CD4-positive, alpha-beta T cell treated with Interleukin-21 for 1 hour (primary cell): ENCODE measurements at places on chromosomes 2 and 18.
A peak's percentile ranks its signal among the peaks of the same experiment; 100 is the strongest.

- no peak for DNase-seq
Measured at GRCh38 chr18:76674596-76674995, 147.8 kb upstream of the ZNF236 start.

DNA sequence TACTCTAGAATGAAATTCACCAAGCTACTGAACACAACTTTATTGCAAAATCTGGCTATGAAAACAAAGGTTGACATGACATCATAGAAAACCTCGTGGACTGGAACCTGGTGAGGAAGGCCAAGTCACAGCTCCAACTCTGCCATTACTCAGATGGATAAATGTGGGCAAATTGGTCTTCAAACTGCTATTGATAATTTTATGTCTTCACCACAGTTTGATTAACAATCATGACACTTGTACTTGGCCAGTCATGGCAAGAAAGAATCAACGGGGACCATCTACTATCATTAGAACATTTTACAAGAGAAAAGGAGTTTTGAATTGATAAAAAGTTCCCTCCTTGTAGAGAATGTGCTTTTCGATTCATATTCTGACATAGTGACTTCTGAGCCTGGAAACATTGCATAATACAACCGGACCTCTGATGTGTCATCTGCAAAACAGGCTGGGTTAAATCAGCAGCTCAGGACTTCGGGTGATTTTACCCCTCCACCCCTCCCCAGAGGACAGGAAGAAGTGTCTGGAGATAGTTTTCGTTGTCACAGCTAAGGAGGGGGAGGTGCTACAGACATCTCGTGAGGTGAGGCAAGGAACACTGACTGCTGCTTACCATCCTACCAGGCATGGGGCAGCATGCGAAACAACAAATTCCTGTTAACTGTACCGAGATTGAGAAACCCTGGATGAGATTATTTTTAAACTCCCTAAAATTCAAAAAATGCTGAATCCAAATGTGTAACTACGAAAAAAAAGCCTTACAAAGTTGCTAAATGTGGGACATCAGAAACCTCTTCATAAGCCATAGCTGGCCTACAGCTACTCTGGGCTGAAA, 8.4 kb downstream of the L3MBTL4 start:
- DNase-seq = no peak

- no peak for DNase-seq
Measured at GRCh38 chr2:64478502-64479230, 24.7 kb downstream of the LGALSL start.

- DNase-seq = no peak
Measured at GRCh38 chr2:13481201-13481600, 764.5 kb downstream of the TRIB2 start.

GRCh38 chr2:100106460-100106859, 35.9 kb downstream of the AFF3 start:
- no peak for DNase-seq

DNA sequence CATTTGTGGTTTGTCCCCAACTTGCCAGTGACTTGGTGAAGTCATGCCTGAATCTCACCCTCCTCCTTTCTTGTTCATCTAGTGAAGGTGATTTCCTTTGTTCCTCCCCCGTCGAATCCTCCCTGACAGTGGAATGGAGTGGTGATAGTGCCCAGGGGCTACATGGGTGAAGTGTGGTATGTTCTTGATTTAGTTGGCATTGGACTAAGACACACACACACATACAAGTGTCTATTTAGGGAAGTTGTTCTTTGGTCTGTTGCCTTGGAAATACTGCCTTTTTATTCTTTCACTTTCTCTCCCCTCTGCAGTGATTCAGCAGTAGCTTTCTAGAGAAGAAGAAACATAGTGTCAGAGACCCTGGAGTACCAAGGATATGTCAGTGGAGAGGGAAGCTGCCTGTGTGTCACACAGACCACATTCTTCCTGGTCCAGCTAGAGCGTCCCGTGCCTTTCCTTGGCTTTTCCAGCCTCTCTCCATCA, 10.9 kb downstream of the INPP4A start:
- DNase-seq = peak; percentile 68

GRCh38 chr2:97951155-97951680, 44.5 kb downstream of the TMEM131 start:
- DNase-seq = no peak

DNA sequence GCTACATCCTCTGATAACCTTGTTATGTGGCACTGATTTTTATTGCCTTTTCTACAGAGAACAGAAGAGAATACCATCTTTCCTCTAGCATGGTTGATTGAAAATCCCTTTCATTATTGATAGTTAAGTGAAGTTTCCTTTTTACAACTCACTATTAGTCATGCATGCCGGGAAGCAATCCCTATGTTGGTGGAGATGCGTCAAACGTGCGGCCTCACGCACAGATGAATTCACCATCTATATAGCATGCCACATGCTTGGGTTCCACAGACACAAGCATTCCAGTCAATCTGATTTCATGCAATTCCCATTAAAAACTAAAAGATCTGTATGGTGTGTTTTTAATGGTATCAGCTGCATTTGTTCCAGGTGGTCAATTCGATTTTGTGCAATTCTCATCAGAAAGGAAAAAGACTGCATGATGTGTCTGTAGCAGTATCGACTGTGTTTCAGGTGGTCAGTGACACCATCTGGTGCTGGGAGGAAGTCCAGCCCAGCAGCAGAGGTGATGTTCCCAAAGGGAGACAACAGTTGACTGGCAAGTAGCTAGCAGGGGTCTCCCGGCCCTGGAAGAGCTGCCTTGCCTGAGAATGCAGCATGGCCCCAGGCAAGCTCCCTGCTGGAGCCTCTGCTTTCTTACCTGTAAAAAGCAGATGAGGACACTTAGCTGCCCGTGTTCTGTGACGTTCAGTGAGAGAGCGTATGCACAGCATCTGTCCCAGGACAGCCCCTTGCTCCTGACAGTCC, 151.3 kb upstream of the NCK2 start:
- DNase-seq = no peak

DNA sequence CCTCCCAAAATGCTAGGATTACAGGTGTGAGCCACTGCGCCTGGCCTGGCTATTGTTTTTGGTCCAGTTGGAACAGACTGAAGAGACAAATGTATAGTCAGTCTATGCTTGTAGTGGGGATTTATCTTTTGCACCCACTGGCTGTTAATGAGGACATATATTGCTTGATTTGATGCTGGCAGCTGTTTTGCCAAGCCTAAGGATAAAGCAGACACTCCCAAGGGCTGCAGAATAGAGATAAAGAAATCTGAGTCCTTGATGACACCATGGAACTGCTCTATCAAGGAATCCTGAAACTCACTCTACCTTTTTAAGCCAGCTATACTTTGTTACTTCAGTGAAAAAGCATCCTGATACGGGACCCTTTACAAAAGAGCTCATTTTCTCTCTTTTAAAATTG, 43.1 kb upstream of the ENOSF1 start:
- no peak for DNase-seq
